Large intestine (tissue), 12 donors: ENCODE measurements at places on chromosomes 2 and 18. TPM values are rescaled to one million over a fixed set of nuclear protein-coding genes. Genes with fewer than 3 reads are reported as not detected.
A peak's percentile ranks its signal among the peaks of the same experiment; 100 is the strongest.

DNA sequence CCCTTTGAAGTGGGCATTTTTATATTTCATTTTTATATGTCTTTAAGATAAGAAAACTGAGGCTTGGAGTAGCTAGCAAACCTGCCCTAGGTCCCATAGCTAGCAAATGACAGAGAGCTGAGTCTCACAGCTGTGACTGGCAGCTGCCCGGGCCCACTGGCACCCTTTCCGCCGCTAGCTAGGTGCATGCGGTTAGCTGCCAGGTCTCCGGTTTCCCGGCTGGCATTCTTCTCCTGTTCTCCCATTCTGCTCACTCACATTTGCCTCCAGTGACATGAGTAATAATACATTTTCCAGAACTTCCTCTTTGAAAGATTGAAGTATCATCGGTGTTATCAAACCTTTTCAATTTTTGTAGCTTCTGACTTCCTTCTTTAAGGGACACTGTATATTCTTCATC is 38.7 kb downstream of the MTCL1 start:
- H3K4me3 ChIP-seq = no peak overlapping the region
- no peaks in the 10 kb centered on the region for H3K36me3 ChIP-seq
- H3K27me3 ChIP-seq = no peaks in the 10 kb centered on the region
- no peak for DNase-seq

DNA sequence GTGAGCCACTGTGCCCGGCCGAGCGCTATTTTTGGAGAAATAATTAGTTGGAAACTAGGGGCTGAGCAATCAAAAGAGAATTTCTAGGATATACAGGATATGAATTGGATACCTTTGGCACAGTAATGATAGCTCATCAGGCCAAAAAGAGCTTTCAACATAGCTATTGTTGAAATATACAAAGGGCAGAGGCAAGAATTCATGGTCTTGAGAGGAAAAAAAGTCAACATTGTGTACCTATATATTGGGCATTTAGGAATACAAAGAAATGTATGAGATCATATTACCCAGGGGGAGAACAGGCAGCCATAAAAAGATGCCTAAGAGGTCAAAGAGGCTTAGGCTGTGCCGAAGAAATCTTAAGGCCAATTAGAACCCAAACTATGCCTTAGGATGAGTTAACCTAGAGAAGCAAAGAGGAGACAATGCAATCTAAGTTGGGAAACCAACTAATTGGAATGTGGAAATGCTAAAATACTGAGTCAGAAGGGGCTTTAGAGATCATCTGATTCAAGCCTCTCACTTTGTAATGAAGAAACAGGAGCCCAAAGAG is 99.0 kb downstream of the RBBP8 start:
- H3K36me3 ChIP-seq = peaks cover 6% of the 10 kb centered on the region
- DNase-seq = no peak
- no peaks in the 10 kb centered on the region for H3K27me3 ChIP-seq
- H3K4me1 ChIP-seq = no peaks in the 10 kb centered on the region

PMAIP1 gene
- 10.4 TPM for polyA plus RNA-seq

DNA sequence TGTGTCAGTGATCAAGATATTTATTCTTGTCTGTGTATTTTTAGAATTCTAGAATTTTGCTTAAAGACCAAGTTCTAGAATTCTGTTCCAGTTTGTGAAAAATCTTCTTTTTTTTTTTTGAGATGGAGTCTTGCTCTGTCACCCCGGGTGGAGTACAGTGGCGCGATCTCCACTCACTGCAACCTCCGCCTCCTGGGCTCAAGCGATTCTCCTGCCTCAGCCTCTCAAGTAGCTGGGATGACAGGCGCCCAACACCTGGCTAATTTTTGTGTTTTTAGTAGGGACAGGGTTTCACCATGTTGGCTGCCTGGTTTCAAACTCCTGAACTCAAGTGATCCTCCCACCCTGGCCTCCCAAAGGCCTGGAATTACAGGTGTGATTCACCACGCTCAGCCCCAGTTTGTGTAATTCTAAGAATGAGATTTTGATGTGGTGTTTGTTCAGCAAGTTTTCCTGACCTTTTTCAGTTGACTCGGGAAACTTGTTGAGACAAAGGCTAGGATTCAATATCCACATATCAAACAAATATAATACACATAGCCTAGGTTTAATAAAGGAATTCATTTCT is 3.6 kb downstream of the EIF5B start:
- no peak for DNase-seq
- H3K27me3 ChIP-seq = no peaks in the 10 kb centered on the region
- no peak overlapping the region for H3K27ac ChIP-seq
- no peak overlapping the region for H3K4me3 ChIP-seq
- peaks cover 2% of the 10 kb centered on the region for H3K4me1 ChIP-seq
- H3K36me3 ChIP-seq = no peaks in the 10 kb centered on the region

DNA sequence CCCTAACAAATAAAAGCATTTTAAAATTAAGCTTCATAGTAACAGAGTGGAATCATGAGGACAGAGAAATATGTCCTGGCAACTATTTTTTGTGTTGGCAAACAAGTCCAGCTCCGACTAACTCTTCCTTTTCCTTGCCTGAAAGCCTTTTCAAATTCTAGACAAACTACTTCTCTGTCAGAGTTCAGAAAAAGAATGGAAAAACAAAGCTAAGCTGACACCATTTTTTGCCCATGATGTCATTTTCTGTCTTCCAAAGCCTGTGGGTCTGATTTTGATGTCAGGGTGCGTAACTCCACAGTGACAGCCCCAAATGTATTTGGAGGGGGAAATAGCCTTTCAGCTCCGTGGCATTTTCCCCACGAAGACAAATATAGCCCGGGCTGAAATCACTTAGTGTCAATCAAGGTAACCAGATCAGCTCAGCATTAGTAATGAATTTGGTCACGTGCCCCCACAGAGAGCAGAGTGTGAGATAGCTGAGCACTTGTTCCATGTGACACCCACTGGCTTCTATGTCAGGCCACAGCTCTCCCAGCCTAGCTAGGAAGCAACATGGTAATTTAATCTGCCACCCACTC is 233.0 kb upstream of the SIX2 start:
- H3K4me1 ChIP-seq = peaks cover 7% of the 10 kb centered on the region
- peak; percentile 53 for DNase-seq
- H3K36me3 ChIP-seq = no peaks in the 10 kb centered on the region

CFC1B gene
- polyA plus RNA-seq = 0.16 TPM

PPP1R1C gene
- 3.3 TPM for polyA plus RNA-seq

FABP1 gene
- polyA plus RNA-seq = 881 TPM

- H3K4me3 ChIP-seq = no peak overlapping the region
- peaks cover 2% of the 10 kb centered on the region for H3K36me3 ChIP-seq
- H3K4me1 ChIP-seq = no peaks in the 10 kb centered on the region
- H3K27me3 ChIP-seq = no peaks in the 10 kb centered on the region
These were observed 46.8 kb upstream of the DNMT3A start for GRCh38 chr2:25388491-25388890.

SP140 gene
- 2.2 TPM for polyA plus RNA-seq

GRCh38 chr2:108613261-108614042 is 79.2 kb downstream of the LIMS1 start:
- H3K27me3 ChIP-seq = no peaks in the 10 kb centered on the region
- H3K27ac ChIP-seq = no peak overlapping the region
- no peak for DNase-seq
- peaks cover 11% of the 10 kb centered on the region for H3K4me1 ChIP-seq
- no peak overlapping the region for H3K4me3 ChIP-seq

DNA sequence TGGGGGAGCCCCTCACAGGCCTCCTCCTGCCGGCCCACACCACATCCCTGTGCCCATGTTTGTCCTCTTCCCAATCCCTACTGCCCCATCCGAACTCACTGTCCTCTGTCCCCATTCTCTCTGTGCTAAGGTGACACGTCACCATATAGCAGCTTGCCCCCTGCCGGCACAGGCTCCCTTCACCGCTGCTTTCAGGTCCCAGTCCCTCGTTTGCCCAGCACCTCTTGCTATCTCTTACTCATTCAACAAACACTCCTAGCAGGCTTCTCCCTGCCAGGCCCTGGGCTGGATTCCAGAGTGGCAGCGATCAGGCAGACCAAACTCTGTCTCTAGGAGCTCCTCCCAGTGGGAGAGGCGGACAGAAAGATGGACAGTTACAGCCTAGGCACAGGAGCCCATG is 74.3 kb downstream of the TFCP2L1 start:
- no peak overlapping the region for H3K4me3 ChIP-seq
- H3K27ac ChIP-seq = no peak overlapping the region
- peaks cover 5% of the 10 kb centered on the region for H3K27me3 ChIP-seq
- DNase-seq = no peak
- H3K36me3 ChIP-seq = no peaks in the 10 kb centered on the region

VWA3B gene
- 0.09 TPM for polyA plus RNA-seq

ANKRD30B gene
- polyA plus RNA-seq = 0.10 TPM

AGAP1 gene
- polyA plus RNA-seq = 18.0 TPM

GRCh38 chr2:16899958-16900357 is 234.3 kb upstream of the CYRIA start:
- no peak for DNase-seq
- H3K4me3 ChIP-seq = no peak overlapping the region
- H3K27me3 ChIP-seq = no peaks in the 10 kb centered on the region
- no peak overlapping the region for H3K27ac ChIP-seq

DNA sequence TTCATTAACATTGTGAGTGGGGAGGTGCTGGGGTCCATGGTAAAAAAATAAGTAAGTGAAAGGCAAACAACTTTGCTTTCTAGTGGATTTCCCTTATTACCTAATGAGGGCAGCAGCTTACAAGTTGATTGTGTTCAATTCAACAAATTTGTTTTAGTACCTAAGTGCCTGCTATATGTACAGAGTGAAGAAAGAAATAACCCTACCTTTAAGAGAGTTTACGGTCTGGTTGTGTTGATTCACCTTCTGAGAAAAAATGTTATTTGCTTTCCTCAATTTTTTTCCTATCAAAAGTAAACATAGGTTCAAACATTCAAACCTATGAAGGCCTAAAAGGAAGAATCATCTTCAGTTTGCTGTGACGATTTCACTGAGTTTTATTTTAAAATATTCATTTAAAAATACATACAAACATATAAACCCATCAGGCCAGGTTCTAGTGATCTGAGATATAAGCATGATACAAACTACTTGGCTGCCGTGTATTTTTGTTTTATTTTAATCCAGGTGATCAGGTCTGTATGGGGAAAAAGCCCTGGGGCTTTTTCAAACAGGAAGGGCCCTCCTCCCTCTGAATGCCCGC is 1.5 kb upstream of the SPTBN1 start:
- peaks cover 31% of the 10 kb centered on the region for H3K27me3 ChIP-seq
- peak overlapping the region; percentile 87 for H3K27ac ChIP-seq
- no peaks in the 10 kb centered on the region for H3K36me3 ChIP-seq
- peaks cover 3% of the 10 kb centered on the region for H3K4me1 ChIP-seq
- no peak overlapping the region for H3K4me3 ChIP-seq
- no peak for DNase-seq
